Large intestine (tissue), 12 donors: ENCODE measurements at places on chromosomes 12 and 14.

DNA sequence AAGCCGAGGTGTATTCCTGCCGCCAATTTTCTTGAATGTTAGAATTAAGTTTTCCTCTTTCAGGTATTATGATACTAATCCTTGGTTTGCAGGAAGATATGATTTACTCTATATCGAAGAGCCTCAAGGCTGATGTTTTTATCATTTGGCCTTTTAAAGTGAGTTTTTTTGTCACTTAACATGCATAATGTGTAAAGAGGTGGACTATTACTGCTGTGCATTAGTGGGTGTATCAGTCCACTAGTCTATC, 11.1 kb upstream of the TMPO start:
- no peak for DNase-seq
- H3K27me3 ChIP-seq, result no peaks in the 10 kb centered on the region
- H3K27ac ChIP-seq, result peak overlapping the region; percentile 85
- H3K4me3 ChIP-seq, result peak overlapping the region; percentile 64
- H3K4me1 ChIP-seq, result peaks cover 15% of the 10 kb centered on the region
- no peaks in the 10 kb centered on the region for H3K36me3 ChIP-seq

- DNase-seq, result no peak
- no peak overlapping the region for H3K4me3 ChIP-seq
- H3K27ac ChIP-seq, result no peak overlapping the region
- H3K4me1 ChIP-seq, result no peaks in the 10 kb centered on the region
These were observed 774 bp upstream of the KRT75 start for GRCh38 chr12:52434760-52435530.

DNA sequence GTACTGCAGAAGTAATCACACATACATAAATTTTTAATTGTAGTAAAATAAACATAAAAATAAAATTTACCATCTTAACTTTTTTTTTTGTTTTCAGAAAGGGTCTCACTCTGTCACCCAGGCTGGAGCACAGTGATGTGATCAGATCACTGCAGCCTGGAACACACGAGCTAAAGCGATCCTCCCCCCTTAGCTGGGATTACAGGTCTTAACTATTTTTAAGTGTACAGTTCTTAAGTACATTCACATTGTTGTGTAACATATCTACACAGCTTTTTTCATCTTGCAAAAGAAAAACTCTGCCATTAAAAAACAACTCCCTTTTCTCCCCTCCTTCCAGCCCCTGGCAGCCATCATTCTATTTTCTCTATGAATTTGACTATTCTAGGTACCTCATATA, 92.3 kb downstream of the PPP1R12A start:
- H3K27me3 ChIP-seq, result no peaks in the 10 kb centered on the region
- H3K4me1 ChIP-seq, result no peaks in the 10 kb centered on the region
- no peak overlapping the region for H3K27ac ChIP-seq
- no peak overlapping the region for H3K4me3 ChIP-seq
- DNase-seq, result no peak

GRCh38 chr12:26122681-26123481, 2.0 kb downstream of the BHLHE41 start:
- H3K27me3 ChIP-seq, result peaks cover 46% of the 10 kb centered on the region
- peaks cover 8% of the 10 kb centered on the region for H3K4me1 ChIP-seq
- peak; percentile 79 for DNase-seq

DNA sequence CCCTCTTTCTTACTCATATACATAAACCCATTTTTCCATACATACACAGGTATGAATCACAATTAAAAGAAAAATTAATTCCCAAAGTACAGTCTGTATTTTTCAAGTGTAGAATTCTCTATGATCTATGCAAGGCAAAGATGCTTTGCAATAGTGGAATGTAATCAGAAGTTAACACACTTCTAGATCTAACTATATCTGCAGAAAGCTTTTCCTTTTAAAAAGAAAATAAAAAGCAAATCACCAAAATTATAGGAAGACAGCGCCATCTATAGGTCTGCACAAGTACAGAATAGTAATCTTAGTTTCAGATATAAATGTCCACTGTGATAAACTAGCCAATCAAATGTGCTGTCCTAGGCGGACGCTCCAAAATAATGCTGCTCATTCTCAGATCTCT, 22.0 kb downstream of the SLC25A21 start:
- no peaks in the 10 kb centered on the region for H3K27me3 ChIP-seq
- H3K36me3 ChIP-seq, result no peaks in the 10 kb centered on the region
- H3K4me3 ChIP-seq, result no peak overlapping the region
- no peak overlapping the region for H3K27ac ChIP-seq

DNA sequence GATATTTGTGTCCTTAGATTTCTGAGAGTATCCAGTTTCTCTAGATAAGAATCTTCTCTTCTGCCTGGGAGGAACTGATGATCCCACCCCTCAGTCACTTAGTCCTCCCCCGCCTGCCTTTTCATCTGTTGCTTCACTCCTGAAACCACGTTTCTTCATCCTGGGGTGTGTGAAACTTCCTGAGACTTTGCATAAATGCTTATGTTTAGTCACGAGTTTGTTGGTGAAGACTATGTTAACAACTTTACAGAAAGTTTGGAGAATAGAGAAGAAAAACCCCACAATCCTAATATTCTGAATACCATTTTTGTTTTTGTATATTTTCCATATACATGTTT, 33.2 kb downstream of the MARK3 start:
- H3K4me1 ChIP-seq, result no peaks in the 10 kb centered on the region
- DNase-seq, result no peak
- H3K27ac ChIP-seq, result no peak overlapping the region
- peaks cover 12% of the 10 kb centered on the region for H3K36me3 ChIP-seq
- no peaks in the 10 kb centered on the region for H3K27me3 ChIP-seq

- no peak overlapping the region for H3K27ac ChIP-seq
- H3K4me3 ChIP-seq, result no peak overlapping the region
- no peak for DNase-seq
These were observed 5.2 kb upstream of the VRK1 start for GRCh38 chr14:96792003-96792402.

DNA sequence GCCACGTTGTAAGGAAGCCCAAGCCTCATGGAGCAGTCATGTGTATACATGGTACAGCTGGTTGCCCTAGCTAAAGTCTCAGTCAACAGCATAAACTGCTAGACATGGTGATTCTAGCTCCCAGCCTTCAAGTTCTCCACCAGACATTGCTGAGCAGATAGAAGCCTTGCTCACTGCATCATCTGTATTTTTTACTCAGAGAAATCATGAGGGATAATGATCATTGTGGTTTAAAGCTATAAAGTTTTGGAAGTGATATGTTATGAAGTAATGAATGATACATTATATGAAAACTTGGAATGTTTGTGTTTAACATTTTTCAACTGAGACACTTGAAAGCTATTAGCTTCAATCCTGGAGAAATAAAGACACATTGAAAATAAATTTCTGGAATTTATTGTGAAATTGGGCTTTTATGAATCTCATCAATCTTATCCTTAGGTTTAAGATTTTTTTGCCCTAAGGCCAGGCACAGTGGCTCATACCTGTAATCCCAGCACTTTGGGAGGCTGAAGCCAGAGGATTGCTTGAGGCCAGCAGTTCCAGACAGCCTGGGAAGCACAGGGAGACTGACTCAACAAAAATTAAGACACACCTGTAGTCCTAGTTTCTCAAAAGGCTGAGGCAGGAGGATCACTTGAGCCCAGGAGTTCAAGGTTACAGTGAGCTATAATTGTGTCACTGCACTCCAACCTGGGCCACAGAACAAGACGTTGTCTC, 5.6 kb upstream of the NFATC4 start:
- H3K4me1 ChIP-seq, result peaks cover 9% of the 10 kb centered on the region
- H3K27me3 ChIP-seq, result peaks cover 1% of the 10 kb centered on the region
- H3K36me3 ChIP-seq, result no peaks in the 10 kb centered on the region
- H3K4me3 ChIP-seq, result no peak overlapping the region

- H3K4me3 ChIP-seq, result no peak overlapping the region
- no peak overlapping the region for H3K27ac ChIP-seq
- H3K27me3 ChIP-seq, result peaks cover 2% of the 10 kb centered on the region
- no peaks in the 10 kb centered on the region for H3K36me3 ChIP-seq
These were observed 26.7 kb downstream of the NIN start for GRCh38 chr14:50804181-50804721.

DNA sequence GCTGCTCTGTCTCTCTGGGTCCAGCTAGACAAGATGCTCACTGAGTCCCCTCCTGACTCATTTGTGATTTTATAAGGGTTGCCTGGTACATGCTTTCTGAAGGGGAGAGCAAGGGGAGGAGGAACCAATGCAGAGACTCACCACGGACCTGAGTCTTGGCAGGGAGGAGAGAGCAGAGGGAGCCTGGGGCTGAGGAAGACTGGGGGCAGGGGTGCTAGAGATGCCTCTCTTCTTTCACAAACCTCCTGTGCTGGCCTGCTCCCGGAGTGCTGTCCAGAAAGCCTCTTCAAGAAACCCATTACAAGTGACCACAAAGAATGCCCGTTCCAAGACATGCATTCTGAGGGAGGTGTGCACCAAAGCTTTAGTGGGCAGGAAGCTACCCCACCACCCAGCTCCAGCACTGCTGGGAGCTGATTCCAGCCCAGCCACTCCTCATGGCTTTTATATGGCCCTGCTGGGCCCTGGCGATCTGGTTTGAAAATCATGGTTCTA, 33.1 kb upstream of the DICER1 start:
- DNase-seq, result no peak
- no peak overlapping the region for H3K4me3 ChIP-seq
- no peak overlapping the region for H3K27ac ChIP-seq
- H3K4me1 ChIP-seq, result peaks cover 5% of the 10 kb centered on the region
- peaks cover 30% of the 10 kb centered on the region for H3K36me3 ChIP-seq

GRCh38 chr12:45568808-45569207, 160.7 kb upstream of the ARID2 start:
- no peaks in the 10 kb centered on the region for H3K36me3 ChIP-seq
- no peaks in the 10 kb centered on the region for H3K27me3 ChIP-seq
- H3K4me3 ChIP-seq, result no peak overlapping the region
- no peak overlapping the region for H3K27ac ChIP-seq
- no peaks in the 10 kb centered on the region for H3K4me1 ChIP-seq

DNA sequence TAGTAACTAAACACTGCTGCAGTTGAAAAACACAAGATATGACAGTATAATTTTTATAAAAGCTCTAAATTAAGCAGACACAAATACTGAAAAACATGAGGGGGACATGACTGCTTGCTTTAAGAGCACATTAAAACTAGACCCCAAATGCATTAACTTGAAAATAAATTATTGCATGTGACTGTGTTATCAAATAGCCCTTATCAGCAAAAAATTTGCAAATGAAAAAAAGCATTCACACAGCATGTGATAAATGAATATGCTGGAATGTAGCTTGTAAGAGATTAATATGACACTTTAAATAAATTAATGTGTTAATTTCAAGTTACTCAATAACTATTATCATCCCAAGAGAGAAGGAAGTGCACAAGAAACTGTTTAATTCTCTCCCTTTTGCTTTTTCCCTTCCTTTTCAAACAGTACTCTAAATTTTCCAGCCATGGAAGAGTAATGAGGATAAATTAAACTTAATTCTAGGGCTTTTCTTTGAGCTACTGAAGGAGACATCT, 1422.1 kb upstream of the FLRT2 start:
- no peak overlapping the region for H3K27ac ChIP-seq
- no peaks in the 10 kb centered on the region for H3K36me3 ChIP-seq

GRCh38 chr12:117803001-117803400, 165.8 kb downstream of the KSR2 start:
- peak; percentile 89 for DNase-seq
- H3K27ac ChIP-seq, result peak overlapping the region; percentile 47
- no peaks in the 10 kb centered on the region for H3K27me3 ChIP-seq
- H3K4me3 ChIP-seq, result no peak overlapping the region
- no peaks in the 10 kb centered on the region for H3K36me3 ChIP-seq
- H3K4me1 ChIP-seq, result peaks cover 5% of the 10 kb centered on the region

GRCh38 chr14:84671776-84672175, 858.2 kb upstream of the FLRT2 start:
- no peak overlapping the region for H3K4me3 ChIP-seq
- DNase-seq, result no peak
- H3K27me3 ChIP-seq, result no peaks in the 10 kb centered on the region
- H3K27ac ChIP-seq, result no peak overlapping the region
- no peaks in the 10 kb centered on the region for H3K4me1 ChIP-seq

DNA sequence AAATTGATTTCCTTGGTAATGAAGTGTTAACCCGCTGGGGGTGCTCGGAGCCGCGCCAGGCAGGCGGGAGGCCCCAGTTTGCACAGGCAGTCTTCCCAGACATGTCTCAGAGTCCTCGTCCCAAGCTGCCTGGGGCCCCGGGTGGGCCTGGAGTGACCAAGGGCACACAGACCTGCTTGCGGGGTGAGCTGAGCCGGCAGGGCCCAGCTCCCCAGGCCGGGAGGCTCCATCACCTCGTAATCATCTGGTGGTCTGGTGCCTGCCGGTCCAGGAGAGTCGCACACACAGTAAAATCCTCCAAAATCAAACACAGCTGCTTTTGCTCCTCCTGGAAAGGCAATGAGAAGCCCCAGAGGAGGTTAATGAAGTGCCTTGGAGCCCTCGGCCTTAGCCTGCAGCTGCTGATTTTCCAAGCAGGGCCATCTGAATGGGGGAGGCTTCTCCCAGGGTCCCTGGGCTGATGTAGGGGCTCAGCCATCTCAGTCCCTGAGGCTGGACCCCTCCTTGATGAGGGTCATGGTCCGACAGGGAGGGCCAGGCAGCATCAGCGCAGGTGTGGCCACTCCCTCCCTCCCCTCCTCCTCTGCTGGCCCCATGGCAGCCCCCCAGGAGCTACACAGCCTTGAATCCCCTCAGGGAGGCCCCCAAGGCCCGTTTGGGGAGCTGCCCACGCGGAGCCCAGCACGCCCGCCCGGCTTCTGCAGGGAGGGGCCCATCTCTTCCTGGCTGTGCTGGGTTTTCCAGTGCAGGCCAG, 39.4 kb upstream of the FBRSL1 start:
- no peak for DNase-seq
- no peaks in the 10 kb centered on the region for H3K36me3 ChIP-seq
- H3K27ac ChIP-seq, result peak overlapping the region; percentile 31
- no peak overlapping the region for H3K4me3 ChIP-seq

DNA sequence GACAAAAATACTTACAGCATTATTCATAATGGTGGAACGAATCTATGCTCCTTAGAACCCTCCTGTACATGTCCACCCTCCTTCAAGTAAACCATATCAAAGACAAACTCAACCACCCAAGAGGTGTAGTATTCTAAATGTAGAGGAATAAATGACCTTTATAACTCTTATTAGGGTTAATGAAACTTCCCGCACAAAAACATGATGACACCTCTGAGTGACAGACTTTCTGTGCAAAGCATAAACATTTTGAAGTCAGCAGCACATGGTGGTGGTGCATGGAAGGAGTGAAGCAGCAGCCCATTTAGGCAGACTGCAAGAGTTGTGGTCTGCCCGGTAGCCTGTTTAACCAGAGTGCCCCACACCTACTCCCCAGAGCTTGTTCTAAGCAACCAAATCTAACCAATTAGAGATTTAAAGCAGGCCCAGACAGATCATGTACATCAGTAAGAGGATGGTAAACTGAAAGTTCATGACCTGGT, 615 bp upstream of the ASB8 start:
- peaks cover 3% of the 10 kb centered on the region for H3K36me3 ChIP-seq
- H3K27me3 ChIP-seq, result no peaks in the 10 kb centered on the region
- H3K27ac ChIP-seq, result peak overlapping the region; percentile 98
- H3K4me1 ChIP-seq, result peaks cover 10% of the 10 kb centered on the region
- DNase-seq, result no peak
- H3K4me3 ChIP-seq, result peak overlapping the region; percentile 98

GRCh38 chr14:54600717-54601109, 33.8 kb downstream of the SAMD4A start:
- no peaks in the 10 kb centered on the region for H3K4me1 ChIP-seq
- no peak for DNase-seq
- no peak overlapping the region for H3K27ac ChIP-seq
- no peak overlapping the region for H3K4me3 ChIP-seq
- H3K27me3 ChIP-seq, result no peaks in the 10 kb centered on the region
